Aorta (tissue), 5 donors: ENCODE measurements at places on chromosomes 3 and 15. TPM values are rescaled to one million over a fixed set of nuclear protein-coding genes. Genes with fewer than 3 reads are reported as not detected.

Gene SST
- total RNA-seq = not detected

Gene ADAMTS9
- total RNA-seq = 161 TPM

Gene KCNMB3
- 6.2 TPM for total RNA-seq

Gene PLSCR5
- not detected for total RNA-seq

Gene IMPG2
- total RNA-seq = 0.63 TPM

Gene KPNA1
- 71.8 TPM for total RNA-seq

Gene SLC9A9
- 45.8 TPM for total RNA-seq

Gene RHCG
- not detected for total RNA-seq

Gene DUOXA2
- not detected for total RNA-seq

Gene KLHL40
- total RNA-seq = not detected

Gene CAV3
- total RNA-seq = not detected

Gene FAM227B
- 4.8 TPM for total RNA-seq

Gene PXYLP1
- 19.2 TPM for total RNA-seq

Gene CLDN11
- 5.1 TPM for total RNA-seq

Gene ALDH1A2
- 5.9 TPM for total RNA-seq

Gene ZIC4
- total RNA-seq = 0.09 TPM

Gene HTR3C
- total RNA-seq = not detected

Gene ASB14
- not detected for total RNA-seq

Gene SCG5
- total RNA-seq = 3.9 TPM

Gene MBD4
- total RNA-seq = 31.2 TPM

Gene GNAT1
- total RNA-seq = not detected

Gene LARP6
- total RNA-seq = 42.2 TPM

Gene OR5H6
- total RNA-seq = not detected

Gene KCTD6
- 7.9 TPM for total RNA-seq

Gene ZNF502
- total RNA-seq = 5.9 TPM

Gene GOLGA8M
- 4.3 TPM for total RNA-seq

Gene SCN11A
- total RNA-seq = 0.16 TPM

Gene ZPLD1
- 0.84 TPM for total RNA-seq

Gene CCDC9B
- 66.6 TPM for total RNA-seq

Gene FGD5
- total RNA-seq = 36.2 TPM

Gene GLDN
- total RNA-seq = 49.2 TPM

Gene ACTR8
- total RNA-seq = 29.1 TPM

Gene TGM5
- total RNA-seq = not detected

Gene PIERCE2
- total RNA-seq = 0.75 TPM

Gene IL17RE
- total RNA-seq = 13.7 TPM

Gene PRTG
- total RNA-seq = 4.4 TPM

Gene TNFAIP8L3
- 48.4 TPM for total RNA-seq

Gene TF
- 1.1 TPM for total RNA-seq

Gene CTXND1
- total RNA-seq = 0.21 TPM

Gene BTLA
- total RNA-seq = 0.99 TPM

Gene AKAP13
- total RNA-seq = 267 TPM

Gene BCL2A1
- total RNA-seq = 7.8 TPM

Gene FANCD2OS
- total RNA-seq = not detected

Gene GPR62
- total RNA-seq = not detected

Gene ELL3
- total RNA-seq = 4.5 TPM

Gene GOLGA8G
- not detected for total RNA-seq

Gene EPB42
- 0.60 TPM for total RNA-seq

Gene ACOX2
- total RNA-seq = 31.5 TPM

Gene GOLGA6L7
- total RNA-seq = not detected

Gene ATP8B4
- total RNA-seq = 19.1 TPM

Gene CPN2
- total RNA-seq = not detected

Gene APOD
- total RNA-seq = 301 TPM

Gene GPR156
- 0.49 TPM for total RNA-seq
